ENCODE measurements at places on chromosomes 13 and 19.

DNA sequence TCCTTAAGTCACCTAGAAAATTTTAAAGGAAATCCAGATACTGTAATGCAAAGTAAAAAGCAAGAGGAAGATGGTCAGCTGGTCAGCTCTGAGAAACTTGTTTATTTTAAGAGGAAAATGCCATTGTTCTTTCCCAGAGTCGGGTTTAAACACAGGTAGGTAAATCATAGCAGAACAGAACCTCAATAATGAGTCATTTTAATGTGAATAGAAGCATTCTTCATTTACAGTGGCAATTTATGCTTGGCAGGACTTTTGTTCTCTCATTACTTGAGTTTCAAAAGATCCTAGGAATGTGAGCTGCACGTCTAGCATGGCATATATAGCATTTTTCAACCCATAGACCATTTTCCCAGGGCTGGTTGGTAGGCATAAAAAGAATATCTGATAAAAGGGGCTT, 132.3 kb downstream of the LIG4 start:
- no peak for DNase-seq

- DNase-seq = no peak
These were observed 78.6 kb downstream of the DCT start for GRCh38 chr13:94400874-94401273.

- no peak for DNase-seq
These were observed 70.6 kb downstream of the ESD start for GRCh38 chr13:46726347-46726746.

GRCh38 chr19:39321117-39321831, 611 bp upstream of the LRFN1 start:
- DNase-seq = no peak

DNA sequence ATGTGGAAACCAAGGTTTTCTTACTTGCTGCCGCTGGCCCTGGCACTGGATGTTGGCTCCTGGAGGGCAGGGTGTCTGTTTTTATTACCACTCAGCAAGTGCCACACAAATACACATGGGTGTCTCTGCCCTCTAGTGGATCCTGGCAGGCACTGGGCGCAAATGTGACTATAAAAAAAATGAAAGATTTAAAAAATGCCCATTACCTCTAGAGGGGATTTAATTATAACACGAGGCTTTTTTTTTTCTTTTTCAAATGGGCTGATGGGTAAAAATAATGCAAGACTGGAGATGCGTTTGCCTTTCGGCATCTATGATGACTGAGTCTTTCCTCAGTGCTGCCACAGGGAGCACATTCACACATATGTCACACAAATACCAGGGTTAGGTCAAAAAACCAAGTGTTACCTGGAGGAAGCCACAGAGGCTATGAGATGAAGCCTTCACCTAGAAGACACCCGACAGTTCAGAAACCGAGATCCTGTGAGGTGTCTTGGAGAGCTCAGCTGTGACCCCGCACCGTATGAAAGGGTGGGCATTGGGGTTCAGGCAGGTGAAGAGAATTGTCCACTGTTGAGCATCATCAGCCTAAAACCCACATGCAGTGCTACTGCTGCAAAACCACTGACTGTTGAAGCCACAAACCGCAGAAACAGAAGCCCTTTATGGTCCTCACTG, 25.7 kb downstream of the CHAMP1 start:
- DNase-seq = peak; percentile 33

DNA sequence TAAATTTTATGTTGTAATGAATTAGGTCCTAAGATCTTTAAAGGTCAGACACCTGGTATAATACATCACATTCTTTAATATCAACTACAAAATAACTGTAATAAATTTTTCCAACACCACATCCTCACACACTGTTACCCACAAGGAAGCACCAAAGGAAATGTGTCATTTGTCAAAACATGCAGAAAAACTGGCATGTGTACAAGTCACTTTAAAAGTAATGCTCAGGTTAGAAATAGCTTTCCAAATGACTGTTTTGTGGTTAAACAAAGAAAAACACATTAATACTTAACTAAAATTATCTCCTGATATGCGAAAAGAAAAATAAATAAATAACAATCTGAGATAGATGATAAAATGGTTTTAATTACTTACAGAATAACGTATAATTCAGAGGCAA, 74.7 kb downstream of the MZT1 start:
- no peak for DNase-seq

DNA sequence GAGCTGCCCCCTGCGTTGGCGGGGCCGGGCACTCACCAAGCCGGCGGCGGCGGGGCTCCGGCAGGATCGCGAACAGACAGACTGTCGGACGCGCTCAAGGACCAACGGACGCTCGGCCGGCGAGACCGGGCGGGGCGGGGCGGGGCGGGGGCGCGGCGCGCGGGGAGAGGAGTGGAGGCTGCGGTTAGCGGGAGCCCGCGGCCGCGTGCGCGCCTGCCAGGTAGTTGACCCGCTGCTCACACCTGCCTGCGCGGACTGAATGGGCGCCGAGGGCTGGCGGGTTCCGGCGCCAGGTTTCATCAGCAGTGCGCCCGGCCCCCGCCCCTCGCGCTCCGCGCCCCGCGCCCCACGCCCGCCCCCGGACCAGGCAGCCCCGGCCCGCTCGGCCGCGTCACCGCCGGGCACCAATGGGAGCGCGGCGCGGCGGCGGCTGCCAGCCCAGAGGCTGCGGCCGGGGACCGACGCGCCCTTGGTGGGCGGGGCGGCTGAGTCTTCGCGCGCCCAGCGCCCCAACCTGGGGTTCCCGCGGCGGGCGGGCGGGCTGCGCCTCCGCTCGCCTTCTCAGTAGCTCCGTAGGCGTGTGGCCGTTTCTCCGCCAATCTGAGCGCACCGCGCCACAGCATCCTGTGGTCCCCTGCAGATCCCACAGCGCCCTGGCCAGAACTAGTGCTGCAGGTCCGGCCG, at the start of gene SLC7A1:
Gene SLC7A1 (minus strand): TSS at position 309 of the 684 bp plus-strand sequence. CDS start 59,500 bp downstream, outside the sequence.
- DNase-seq = peak; percentile 96

DNA sequence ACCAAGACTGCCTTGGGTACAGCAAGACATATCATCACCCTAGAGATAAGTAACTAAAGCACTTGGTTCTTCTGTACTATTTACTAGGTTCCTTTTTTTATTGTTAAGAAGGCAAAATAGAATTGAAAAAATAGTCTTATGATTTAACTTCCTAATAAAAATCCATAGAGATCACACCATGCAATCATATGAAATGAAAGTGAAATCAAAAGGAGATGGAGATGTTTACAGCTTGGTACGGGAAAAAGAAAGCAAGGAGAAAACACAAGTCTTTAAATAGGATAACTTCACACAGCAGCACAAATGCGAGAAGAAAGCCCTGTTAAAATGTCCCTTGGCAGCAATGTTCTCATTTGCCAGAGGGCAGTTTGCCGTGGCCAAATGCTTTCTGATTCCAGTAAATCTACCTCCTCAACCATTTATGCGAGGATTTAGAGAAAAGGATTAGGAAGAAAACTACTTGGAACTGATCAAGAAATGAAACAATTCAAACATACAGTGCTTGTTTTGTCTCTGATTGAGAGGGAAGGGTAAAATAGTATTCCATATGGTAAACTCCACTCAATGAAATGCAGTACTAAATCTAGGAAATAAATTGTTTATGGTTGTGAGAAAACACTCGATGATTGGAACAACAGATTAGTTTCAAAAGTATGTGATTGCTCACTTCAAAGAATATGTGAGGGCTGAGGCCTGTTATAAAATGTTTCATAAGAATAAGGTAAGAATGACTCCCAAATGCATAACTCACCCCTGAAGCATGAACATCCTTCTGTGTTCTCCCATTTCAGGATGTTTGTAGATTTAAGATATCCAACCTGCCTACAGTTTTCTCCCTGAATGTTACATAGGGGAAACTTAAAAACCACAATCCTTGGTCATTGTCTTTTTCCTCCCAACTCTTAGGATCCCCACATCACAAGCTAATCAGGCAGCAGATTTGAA, 487.8 kb downstream of the DACH1 start:
- no peak for DNase-seq

DNA sequence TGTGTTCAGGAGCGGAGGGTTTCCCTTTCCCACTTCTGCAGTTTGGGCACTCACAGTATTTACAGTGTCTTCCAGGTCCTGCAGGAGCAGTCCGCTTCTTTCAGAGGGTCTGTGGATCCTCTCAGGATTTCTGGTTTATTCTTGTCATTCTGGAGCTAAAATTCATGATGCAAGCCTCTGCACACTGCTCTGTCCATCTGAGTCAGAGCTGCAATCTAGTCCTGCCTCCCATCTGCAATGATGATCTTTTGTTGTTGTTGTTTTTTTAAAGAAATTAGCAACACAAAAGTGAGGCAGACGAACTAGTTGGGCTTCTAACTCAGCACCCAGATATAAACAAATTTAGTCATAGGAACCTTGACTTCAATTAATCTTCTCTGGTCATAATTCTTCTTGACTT, 86.5 kb downstream of the DLEU7 start:
- DNase-seq = no peak
